ENCODE measurements at places on chromosomes 6 and 20.

DNA sequence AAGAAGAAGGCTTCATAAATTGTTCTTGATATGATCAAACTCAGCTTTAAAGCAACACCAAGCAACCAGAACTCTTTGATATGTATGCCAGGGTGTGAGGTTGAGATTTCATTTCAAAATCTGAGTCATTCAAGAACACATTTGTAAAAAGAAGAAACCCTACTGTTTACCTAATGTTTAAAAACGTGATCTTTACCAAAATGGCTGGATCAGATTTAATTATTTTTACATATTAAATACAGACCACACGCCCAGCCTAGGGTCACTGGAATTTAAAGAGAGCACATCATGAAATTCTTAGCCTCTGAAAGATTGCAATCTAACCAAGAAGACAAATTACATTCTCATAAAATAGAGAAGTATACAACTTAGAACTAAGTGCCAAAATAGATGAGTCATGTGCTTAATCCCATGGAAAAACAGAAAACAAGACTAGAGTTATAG is 206.8 kb upstream of the SMLR1 start:
- DNase-seq, result no peak

- DNase-seq, result no peak
Observed at GRCh38 chr6:169396554-169397163, 143.0 kb upstream of the THBS2 start.

DNA sequence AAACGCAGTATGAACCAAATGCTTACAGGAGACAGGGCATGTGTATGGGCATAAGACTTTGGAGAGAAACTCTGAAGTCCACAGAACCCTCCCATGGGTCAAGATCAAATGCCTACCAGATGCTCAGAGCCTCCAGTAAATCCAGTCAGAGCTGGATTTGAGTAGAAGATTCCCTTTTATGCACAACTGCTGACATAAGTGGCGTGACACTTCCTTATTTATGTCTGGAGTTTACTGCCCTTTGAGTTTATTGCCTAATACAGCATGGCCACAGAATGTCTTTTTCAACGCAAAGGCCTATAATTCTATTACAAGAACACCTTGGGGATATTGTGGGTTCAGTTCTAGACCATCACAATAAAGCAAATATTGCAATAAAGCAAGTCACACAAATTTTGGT is 220.0 kb upstream of the FOXQ1 start:
- no peak for DNase-seq

DNA sequence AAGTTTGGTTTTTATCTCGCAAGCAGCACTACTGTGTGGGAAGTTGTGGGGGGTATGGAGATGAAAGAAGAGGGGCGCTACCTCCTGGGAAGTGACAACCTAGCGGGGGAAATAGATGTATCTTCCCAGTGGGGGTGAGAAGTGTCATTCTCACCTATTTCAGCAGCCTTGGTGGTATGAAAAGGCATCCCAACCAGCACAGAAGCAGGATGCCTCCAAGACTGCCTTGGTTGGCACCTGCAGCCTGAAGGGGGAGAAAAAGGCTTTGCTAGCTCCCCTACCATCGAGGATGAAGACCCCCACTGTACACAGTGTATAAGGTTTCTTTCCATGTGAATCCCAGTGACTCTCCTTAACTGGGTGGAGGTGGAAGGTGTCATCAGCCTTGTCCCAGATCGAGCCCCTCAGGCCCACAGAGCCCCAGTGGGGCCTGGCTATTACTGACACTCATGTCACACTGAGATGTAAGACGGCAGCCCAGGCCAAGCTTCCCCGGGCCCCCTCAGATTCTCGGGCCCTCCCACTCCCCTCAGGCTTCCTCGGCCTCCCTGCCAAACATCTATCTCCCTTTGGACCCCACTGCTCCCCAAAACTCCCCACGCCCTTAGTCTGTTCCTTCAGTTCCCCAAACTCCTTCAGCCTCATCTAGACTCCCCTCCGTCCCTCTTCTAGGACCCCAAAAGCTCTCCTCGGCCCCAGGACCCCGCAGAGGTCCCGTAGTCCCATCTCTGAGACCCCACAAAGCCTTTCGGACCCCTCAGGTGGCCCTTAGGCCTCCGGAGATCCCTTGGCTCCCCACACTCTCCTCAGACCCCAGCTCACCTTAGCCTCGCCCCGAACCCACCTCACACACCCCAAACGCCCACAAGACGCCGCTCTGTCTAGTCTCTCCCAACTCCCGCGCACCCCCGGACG is 688 bp downstream of the COMMD7 start:
- no peak for DNase-seq

- DNase-seq, result no peak
Observed at GRCh38 chr20:61982191-61982950, 83.3 kb downstream of the TAF4 start.

- DNase-seq, result no peak
Observed at GRCh38 chr20:44448753-44449546, 26.7 kb upstream of the TTPAL start.

- no peak for DNase-seq
Observed at GRCh38 chr6:26183581-26184366, 96.5 kb downstream of the HFE start.

DNA sequence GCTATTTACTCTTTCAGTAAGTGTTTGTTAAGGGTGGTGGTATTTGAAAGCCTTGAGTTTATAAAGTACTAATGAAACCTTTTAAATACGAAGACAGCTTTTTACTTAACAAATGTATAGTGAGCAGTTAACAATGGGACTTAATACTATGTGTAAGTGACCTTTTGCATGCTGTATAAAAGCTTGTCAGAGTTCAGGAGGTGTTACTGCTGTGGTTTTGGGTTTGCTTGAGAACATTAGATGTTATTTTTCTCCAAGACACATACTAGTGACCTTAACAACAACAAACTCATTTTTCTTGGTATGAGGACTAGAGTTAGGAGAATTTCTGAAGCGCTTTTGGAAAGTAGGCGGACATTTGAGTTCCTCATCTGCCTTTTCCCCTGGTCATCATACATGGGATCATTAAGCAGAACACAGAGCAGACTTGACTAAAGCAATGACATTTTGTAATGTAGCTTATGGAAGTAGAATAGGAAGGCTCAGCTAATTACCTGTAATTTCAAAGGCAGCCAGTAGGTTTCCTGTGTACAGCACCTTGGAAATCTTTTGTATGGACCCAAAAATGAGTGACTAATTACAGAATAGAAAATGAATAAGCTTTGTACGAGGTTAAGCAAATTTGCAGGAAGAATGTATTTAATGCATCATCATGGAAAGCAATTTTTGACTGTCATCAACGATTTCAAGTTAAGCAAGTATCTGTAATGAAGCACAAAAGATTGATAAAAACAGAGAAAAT is 14.1 kb downstream of the CDYL start:
- no peak for DNase-seq

GRCh38 chr6:14728396-14729024 is 517.4 kb upstream of the JARID2 start:
- DNase-seq, result no peak

DNA sequence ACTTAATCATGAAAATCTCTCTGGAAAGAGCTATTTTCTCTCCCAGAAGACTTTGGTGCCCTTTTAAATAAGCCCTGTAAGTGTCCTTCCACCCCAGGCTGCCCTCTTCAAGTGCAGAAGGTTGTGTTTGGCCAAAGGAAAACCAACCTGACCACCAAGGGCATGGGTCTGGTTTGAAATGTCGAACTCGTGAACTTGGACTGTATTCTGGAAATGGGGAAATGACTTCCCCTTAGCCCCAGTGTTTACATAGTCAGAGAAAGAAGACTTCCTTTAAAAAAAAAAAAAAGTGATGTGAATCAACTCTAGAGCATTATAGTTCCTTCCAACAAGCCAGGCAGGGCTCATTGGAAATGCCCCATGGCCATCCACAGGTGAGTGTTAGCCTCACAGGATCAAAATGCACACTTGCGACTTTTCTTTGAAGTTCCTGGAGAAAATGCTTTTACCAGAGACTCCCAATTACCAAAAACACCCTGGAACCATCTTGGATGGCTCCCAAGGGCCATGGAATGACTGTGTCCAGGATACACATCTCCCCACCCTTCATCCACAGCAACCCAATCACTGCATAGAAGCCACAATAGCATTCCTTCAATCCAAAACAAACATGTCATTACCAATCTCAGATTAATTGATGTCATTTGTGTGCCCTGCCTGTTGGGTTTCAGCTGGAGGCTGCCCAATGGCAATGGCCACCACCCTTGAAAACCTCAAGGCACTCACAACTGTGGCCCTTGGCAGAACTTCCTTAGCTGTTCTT is 133.8 kb downstream of the CLIC5 start:
- DNase-seq, result no peak

DNA sequence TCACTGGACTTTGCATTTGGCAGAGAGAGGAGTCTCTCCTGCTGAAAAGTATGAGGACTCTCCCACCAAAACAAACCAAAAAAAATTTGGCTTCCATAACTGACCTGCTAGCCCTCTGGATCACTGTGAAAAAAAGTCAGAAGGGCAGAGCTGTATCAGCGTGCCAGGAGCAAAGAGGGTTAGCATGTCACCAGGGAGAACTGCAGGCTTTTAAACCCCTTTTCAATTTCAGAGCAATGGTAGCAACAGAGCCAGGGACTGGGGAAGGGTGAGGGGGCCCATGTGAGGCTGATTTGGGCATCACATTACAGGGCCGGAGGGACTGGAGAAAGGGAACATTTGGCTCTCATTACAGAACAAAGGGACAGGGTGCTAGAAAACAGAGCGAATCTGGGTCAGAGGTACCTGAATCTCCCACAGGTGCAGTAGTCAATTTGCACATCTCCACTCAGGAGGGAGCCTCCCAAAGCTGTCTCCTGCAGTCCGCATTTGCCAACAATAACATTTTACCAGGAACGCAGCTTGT is 185.7 kb upstream of the EYA4 start:
- DNase-seq, result no peak

DNA sequence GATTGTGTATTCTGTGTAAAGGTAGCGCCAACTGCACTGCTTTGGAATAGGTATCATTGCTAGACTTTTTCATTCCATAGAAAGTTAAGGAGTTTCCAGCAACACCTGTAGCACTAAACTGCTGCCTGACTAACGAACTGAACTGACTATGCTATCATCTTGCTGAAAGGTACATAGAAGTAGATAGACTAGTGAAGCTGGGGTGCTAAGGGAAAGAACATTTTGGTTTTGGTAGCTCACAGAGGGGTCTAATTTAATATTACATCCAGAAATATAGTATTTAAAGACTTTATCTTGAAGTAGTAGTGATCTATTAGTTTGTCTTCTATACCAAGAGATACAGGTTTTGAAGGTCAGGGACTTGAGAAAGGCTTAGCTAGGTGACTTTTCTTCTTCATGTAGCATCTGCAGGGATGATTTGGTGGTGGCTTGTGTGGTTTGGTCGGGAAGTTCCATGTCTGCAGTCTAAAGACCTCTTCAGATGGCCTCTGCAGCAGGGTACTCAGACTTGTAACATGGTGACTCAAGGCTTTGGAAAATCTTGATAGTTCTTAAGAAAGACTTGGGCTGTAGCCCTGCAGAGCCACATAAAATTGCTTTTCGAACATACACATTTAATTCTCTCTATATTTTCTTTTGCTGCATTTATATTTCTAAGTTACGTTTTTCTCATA is 10.2 kb downstream of the SENP6 start:
- DNase-seq, result peak; percentile 31

GRCh38 chr6:33276581-33276863 is 401 bp upstream of the B3GALT4 start:
- no peak for DNase-seq

DNA sequence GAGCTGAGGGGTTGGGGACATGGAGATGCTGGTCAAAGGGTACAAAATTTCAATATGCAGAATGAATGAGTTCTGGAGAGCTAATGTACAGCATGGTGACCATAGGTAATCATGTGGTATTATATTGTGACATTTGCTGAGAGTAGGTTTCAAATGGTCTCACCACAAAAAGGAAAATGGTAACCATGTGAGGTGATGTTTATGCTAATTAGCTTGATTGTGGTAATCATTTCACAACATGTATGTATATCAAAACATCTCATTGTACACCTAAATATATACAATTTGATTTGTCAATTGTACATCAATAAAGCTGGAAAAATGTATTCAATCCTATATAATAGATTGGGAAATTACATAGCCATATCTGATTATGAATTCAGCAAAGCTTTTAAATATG is 29.5 kb upstream of the TMEM14A start:
- DNase-seq, result no peak

- no peak for DNase-seq
Observed at GRCh38 chr20:12821249-12821648, 187.5 kb upstream of the SPTLC3 start.

GRCh38 chr20:41413169-41413568 is 46.6 kb upstream of the EMILIN3 start:
- DNase-seq, result no peak

- DNase-seq, result no peak
Observed at GRCh38 chr6:64128301-64129024, 492.9 kb downstream of the PHF3 start.

All from activated CD4-positive, alpha-beta T cell treated with anti-CD3 and anti-CD28 coated beads for 24 hours (primary cell).